ENCODE measurements at places on chromosomes 6 and 20.

DNA sequence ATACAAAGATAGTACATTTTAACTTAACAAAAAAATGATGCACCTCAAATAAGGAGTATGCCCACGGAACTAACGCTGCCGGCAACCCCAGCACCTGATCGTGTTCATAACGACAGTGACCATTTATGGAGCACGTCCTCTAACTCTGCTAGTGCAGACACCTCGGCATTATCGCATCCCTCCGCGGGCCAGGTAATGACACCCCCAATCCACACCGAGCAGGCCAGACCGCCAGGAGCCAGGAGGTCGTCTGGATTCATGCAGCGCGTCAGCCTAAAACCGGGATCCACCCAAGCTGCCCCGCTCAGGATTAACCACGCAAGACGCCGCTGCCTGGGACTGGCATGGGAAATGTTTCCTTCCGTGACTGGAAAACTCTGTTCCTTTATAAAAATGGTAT is 34.1 kb downstream of the DACT2 start:
- DNase-seq: no peak

GRCh38 chr6:29792123-29793035 is 35.2 kb upstream of the HLA-G start:
- peak; percentile 77 for DNase-seq

DNA sequence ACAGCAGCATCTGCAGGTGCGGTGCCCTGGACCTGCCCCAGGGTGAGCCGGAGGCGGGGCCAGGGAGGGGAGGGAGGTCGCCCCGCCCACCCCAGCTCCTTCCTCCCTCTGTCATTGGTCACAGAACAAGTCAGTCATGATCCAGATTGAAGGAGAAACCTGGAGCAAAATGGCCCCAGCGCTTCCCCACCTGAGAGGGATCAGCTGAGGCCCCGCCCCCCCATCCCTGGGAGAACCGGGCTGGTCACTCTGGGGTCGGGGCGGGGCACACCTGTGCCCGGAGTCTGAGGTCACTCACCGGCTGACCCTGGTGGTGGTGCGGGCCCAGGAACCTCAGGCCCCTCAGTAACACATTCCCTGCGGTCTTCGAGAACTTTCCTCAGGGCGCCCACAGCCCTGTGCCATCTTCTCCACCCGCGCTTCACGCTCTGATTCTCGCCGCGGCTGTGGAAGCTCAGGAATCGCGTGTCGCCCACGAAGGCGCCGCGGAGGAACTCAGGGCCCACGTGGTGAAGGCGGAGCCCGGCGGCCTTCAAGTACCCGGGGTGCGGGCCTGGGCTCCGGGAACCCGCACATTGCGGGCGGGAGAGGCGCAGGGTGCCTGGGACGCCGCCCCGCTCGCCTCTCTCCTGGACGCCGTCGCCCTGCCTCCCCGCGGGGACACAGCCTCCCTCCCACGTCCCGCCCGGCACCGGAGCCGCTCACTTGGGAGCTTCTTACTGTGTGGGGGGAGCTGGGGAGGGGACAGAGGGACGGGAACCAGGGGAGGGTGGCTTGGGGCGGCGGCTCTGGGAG is 36.4 kb upstream of the HLA-C start:
- DNase-seq: peak; percentile 53

- no peak for DNase-seq
These were observed 65.6 kb downstream of the PLG start for GRCh38 chr6:160767647-160768019.

DNA sequence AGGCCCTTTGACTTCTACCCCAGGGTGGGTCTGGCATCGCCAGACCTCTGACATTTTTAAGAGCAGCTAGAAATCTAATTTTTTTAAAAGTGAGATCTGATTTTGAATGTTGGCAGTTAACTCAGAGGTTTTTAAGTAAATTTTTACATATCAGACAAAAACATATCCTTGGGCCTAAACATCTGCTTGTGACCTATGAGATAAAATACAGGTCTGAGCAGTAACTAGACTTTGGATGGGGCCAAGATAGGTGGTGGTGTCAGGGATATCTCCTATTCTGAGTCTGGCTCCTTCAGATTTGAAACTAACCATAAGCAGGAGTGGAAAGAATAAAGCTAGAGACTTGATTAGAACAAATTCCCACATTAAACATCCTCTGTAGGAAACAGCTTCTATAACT is 17.6 kb downstream of the RALY start:
- no peak for DNase-seq

GRCh38 chr20:61027218-61027617 is 224.8 kb upstream of the CDH4 start:
- no peak for DNase-seq

DNA sequence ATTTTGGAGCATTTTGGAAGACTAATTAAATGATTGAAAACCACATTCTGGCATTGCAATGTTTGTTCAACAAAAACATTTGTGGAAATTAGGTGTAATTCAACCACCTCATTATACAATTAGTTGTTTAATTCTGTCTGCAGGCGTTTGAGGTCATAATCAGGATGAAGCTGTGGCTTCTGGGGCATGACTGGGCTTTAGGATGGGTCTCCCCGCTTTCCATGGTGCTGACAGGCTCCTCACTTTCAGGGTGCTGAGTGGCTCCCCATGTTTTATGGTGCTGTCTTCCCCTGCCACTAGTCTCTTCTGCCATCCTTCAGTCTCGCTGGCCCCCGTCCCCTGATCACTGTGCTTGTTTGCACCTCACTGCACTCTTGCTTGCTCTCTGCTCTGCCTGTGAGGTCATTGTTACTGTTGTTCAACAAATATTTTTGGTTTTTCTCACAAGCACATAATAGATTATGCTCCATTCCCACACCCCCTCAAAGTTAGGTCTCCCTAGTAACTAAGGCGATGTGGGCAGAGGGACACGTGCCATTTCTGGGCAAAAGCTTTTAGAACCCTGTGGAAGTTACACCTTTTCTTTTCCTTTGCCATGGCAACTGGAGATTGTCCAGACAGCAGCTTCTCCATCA is 25.4 kb upstream of the ZNF831 start:
- no peak for DNase-seq

DNA sequence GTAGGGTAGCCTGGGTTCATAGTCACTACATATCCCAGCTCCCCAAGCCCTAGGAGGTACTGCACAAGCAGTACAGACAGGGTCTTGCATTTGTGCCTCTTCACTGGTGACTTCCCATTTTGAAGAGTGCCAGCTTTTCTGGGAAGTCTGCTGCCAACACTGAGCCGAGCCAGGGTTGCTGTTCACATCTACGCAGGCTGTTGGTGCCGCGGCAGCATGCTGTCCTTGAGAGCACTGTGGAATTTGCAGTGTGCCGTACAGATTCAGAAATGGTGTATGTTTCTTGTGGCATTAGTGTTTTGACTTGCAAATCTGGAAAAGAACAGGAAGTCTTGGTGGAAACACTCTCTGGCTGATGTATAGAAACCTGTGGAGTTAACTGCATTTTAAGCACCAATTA is 67.5 kb downstream of the JARID2 start:
- no peak for DNase-seq

GRCh38 chr6:81120280-81120679 is 632.2 kb downstream of the TENT5A start:
- no peak for DNase-seq

- no peak for DNase-seq
These were observed 52.4 kb downstream of the CEBPB start for GRCh38 chr20:50242863-50243609.

- DNase-seq: no peak
These were observed 53.6 kb upstream of the LRRC1 start for GRCh38 chr6:53741034-53741823.

DNA sequence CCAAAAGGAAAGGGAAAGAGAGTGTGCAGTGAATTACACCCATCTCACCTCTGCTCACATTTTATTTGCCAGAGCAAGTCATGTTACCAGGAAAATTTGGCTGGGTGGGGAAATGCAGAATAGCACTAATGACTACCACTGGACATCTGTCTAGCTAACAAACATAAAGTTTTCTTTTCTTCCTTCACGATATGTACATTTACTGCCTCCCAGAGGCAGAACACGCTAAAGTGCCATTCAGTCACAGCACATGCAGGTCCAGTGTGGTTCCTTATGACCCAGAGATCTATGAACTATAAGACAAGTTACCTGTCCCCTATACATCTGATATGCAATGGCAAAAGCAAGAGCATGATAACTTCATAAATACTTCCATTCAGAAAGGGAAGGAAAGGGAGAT is 194.1 kb downstream of the OGFRL1 start:
- DNase-seq: no peak

DNA sequence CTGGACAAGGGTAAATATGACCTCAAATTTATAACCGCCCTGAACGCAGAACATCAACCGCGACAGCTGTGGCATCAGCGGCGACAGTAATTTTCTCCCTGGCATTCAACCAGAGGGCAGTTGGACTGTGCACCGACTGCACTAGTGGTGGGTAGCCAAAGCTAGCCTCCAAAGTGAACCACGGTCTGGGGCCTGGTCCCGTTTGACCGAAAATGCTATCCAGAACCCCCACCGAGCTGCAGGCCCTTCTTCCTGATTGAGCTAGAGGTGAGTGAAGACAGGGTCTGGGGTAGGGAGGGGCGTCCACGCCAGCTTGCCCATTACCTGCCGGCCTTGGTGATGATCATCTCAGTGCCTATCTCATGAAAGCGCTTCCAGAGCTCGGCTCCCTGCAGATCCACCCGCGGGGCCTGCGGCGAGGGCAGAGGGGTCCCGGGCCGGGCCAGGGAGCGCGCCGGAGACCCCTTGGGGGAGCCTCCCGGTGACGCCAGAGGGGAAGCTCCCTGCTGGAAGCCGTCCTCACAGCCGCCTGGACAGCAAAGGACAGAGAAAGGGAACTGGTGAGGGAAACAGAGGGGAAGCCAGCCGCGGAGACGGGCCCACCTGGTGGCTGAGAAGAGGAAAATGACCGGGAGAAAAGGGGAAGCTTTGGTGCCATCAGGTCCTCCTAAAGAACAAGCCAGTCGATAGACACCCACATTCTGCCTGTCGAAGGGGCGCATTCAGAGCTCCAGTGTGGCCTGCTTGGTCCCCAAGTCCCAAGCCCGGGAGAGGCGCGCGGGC is 2.0 kb downstream of the TBX18 start:
- DNase-seq: no peak

- DNase-seq: no peak
These were observed 61.4 kb downstream of the CPNE5 start for GRCh38 chr6:36777801-36778200.

GRCh38 chr6:139133262-139134063 is 1.4 kb upstream of the HECA start:
- DNase-seq: no peak

DNA sequence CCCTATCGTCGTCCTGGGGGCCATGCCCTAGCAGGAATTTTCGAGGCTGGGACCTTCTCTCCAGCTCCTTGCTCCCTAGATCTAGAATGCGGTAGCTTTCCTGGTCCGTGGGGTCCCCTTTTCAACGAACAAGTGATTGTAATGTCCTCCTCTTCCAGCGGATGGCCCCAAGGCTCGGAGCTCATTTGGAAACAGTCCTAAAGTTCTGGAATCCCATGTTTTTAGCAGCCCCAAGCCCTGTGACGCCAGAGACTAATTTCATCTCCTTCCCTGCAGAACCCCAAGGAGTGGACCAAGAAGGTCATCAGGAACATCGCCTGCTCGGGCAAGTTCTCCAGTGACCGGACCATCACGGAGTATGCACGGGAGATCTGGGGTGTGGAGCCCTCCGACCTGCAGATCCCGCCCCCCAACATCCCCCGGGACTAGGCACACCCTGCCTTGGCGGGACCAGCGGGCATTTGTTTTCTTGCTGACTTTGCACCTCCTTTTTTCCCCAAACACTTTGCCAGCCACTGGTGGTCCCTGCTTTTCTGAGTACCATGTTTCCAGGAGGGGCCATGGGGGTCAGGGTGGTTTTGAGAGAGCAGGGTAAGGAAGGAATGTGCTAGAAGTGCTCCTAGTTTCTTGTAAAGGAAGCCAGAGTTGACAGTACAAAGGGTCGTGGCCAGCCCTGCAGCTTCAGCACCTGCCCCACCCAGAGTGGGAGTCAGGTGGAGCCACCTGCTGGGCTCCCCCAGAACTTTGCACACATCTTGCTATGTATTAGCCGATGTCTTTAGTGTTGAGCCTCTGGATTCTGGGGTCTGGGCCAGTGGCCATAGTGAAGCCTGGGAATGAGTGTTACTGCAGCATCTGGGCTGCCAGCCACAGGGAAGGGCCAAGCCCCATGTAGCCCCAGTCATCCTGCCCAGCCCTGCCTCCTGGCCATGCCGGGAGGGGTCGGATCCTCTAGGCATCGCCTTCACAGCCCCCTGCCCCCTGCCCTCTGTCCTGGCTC is 48.5 kb downstream of the PYGB start:
- peak; percentile 5 for DNase-seq

GRCh38 chr6:111157412-111157811 is 70.1 kb downstream of the SLC16A10 start:
- no peak for DNase-seq

- DNase-seq: no peak
These were observed 11.0 kb upstream of the FAM210B start for GRCh38 chr20:56347628-56348304.

GRCh38 chr6:36350082-36350481 is 13.4 kb upstream of the BNIP5 start:
- no peak for DNase-seq

- DNase-seq: no peak
These were observed 242.4 kb downstream of the NFATC2 start for GRCh38 chr20:51300104-51300503.

- no peak for DNase-seq
These were observed 590 bp upstream of the MAP1LC3A start for GRCh38 chr20:34557936-34558319.

DNA sequence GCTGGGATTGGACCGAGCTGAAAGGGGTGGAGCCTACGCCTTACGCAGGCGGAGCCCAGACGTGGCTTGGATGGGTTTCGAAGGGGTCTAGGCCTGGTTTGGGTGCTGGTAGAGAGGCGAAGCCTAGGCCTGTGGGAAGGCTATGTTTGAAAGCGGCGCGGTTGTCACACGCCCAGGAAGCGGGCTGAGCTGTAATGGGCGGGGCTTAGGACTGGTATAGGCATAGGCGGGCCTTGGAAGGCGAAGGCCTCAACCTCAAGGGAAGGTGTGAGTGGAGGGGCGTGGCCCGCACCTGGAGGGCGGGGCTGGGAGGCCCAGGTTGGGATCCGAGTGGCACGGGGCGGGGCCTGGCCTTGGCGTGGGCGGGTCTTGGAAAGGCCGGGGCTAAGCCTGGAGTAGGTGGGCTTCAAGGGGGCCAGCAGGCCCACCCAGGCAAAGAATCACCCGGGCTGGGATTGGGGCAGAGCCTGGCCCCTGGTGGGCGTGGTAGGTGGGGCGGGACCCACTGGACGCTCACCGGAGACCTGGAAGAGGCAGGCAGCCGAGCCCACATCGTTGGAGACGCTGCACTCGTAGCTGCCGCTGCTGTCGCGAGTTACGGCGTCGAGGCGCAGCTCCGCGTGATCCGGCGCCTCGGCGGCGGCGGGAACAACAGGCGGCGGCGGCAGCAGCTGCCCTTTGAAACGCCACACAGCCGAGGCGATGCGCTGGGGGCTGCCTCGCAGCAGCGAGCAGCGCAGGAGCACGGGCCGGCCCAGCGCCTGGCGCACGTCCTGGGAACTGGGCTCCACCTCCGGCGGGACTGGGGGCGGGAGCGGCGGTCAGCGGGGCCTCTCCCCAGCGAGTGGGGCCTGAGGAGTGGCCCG is 49.0 kb downstream of the MDGA1 start:
- DNase-seq: peak; percentile 15

DNA sequence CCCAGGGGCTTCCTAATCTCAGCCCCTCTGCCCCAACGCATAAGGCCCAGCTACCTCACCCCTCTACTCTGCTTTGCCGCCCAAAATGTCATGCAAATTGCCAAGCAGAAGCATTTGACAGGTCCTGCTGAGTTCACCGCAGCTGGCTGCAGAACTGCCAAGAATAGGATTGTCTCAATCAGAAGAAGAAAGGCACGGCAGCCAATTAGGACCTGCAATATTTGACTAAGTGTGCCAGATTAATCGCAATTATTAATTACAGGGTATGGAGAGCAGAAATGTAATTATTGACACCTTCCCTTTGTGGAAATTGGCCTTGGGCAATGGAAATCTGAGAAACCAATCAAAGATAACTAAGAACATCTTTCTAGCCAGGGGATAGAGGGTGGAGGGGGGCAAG is 318.6 kb downstream of the LRFN2 start:
- no peak for DNase-seq

Data from effector CD8-positive, alpha-beta T cell (primary cell).